ENCODE measurements at places on chromosomes 12 and 14. TPM values are rescaled to one million over a fixed set of nuclear protein-coding genes. Genes with fewer than 3 reads are reported as not detected.

DNA sequence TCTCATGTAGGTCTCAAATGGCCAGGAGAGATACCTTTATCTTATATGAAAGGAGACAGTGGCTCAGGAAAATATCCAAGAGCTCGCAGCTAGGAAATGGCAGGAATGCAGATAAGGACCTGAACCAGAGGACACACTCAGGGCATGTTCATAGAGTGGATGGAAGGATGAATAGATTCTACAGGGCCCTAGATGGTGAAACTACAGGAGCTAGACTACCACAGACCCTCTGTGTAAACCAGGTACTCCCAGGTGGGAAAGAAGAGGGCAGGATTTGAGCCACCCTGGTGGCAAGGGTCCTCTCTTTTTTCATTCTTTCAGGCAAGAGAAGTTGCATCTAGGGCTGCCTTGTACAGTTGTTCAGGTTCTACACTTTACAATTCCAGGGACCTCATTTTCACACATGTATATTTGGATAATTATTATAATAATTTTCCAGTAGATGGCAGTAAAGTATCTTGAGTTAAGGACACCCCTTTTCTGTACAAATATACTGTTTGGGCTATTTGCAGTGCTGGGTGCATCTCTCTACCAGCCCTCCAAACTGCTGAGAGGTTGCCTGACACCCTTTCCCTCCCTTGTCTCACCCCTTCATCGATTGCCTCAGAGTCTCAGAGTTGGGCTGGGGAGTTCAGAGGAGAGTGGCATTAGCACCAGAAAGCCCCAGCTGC is 10.5 kb upstream of the ZDHHC22 start:
- DNase-seq: no peak

- DNase-seq: no peak
Observed at GRCh38 chr12:13340149-13340548, 143.6 kb downstream of the EMP1 start.

DNA sequence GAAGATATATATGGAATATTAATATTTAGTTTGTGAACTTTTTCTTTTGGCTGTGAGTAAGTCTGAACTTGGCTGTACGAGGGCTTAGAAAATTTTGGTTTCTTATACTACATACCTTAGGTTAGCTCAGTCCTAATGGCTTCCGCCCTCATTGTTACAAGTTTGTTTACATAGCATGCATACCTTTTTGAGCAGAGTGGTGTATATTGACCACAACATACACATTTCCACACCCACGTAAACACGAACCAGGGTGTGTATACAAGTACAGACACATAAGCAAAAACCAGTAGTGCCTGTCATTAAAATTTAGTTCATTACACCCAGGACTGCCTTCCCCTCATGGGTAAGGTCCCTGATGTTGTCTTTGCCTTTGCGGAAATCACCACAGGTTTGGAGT is 230.2 kb upstream of the RGS6 start:
- no peak for DNase-seq

DNA sequence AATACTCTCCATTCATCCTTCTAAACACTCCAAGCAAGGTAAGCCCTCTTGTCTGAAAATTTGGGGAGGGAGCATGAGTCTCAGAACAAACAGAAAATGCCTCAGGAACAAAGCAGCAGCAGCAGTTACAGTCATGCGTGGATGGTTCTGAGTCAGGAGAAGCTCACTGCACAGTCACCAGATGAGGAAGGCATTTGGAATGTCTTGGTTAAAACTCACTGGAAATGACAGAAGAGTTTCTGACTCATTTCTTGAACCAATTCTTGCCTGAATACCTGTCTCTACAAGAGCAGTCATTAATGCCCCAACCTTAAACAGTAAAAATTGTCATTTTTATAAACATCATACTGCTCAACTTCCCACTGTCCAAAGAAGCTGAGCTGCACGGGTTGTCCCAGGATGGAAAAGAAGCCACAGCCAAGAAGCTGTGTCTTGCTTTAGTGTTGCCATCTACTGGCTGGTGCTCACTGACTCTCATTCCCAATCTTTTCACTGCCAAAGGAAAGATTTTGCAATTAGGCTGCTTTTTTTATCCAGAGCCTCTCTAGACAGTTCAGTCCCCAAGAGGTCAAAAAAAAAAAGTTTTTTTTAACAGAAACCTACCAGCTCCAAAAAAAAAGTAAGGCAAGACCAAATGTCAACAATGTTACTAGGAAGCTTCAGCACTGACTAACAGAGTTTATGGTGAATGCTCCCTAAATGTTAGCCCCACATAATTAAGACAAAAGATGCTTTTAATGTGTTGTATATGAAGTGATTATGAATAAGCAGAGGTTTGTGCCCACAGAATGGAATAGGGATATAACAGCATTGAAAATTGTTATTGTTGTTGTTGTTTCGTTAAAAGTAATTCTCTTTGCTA is 40.4 kb downstream of the KICS2 start:
- DNase-seq: no peak

- DNase-seq: no peak
Observed at GRCh38 chr12:11965258-11965910, 105.4 kb upstream of the BCL2L14 start.

DNA sequence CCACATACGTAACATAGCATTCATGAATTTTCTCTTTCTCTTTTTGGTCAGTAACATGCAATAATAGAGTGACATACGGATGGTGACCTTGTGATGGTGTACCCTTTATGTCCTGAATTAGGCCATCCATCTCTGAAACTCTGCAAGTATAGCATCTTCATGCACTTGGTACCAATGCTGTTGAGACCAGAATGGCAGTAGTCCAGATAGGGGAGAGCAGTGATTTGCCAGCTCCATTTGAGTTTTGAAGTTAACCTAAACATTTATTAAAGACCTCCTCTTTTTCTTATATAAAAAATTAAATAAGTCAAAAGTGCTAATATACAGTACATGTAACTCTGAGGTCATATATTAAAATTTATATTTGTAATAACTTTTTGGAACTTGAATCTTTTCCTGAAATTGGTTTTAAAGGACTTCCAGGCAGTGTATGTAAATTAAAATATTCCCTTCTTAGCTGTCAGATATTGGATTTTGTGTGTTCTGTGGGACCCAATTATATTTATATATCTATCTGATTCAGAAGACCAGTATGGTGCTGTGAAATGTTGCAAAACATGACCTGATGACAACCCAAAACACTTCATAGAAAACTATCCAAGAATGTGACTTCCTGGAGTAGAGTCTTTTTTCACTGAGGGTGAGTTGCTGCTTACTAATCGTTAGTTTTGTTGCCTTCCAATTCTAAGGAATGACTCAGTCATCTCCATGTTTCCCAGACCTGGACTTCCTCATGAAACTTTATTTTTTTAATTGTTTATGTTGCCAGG is 3.5 kb downstream of the ELK3 start:
- DNase-seq: no peak

The GALNT16 gene
- 25.8 TPM for total RNA-seq

The IFT81 gene
- total RNA-seq: 6.4 TPM

The ANKRD33 gene
- not detected for total RNA-seq

The ISM2 gene
- total RNA-seq: not detected

Measured in cardiac septum (tissue), 1 donor.